NCI-H2081 treated with DMSO at 0.1 percent for 48 hours (cell line): ENCODE measurements at places on chromosomes 2 and 18.

GRCh38 chr2:26767894-26768487 lies 3.9 kb downstream of the SLC35F6 start:
- no peak for DNase-seq

DNA sequence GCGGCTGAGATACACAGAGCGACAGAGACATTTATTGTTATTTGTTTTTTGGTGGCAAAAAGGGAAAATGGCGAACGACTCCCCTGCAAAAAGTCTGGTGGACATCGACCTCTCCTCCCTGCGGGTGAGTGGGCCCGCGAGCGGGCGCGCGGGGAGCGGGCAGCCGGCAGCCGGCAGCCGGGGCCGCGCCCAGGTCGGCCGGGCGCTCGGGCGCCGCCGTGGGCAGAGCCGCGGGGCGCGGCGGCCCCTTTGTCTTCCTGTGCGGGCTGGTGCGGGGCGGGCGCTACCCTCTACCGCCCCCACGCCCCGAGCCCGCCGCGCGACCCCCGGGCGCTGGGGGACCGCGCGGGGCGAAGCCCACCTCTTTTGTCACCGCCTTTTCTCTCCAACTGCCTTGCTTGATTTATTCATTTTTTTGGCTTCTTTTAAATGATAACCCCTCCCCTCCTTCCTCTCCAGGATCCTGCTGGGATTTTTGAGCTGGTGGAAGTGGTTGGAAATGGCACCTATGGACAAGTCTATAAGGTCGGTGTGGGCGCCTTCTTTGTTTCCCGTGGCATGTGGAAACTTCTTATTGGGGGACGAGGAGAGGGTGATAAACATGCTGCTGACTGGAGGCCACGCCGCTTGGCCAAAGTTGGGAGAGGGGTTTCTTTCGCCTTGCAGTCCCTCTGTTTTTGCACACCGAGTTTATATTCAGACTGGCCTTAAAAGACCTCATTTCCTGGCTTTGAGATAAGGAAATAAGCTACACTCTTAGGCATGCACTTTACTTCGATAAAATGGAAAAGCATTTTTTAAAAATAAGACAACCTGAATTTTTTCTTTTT lies 722 bp downstream of the MAP4K4 start:
- DNase-seq: no peak

GRCh38 chr2:9842487-9843228 lies 616 bp upstream of the TAF1B start:
- DNase-seq: no peak

GRCh38 chr2:41763141-41763540 lies 284.7 kb upstream of the PKDCC start:
- DNase-seq: no peak

GRCh38 chr18:79071503-79072210 lies 2.5 kb downstream of the ATP9B start:
- DNase-seq: no peak

GRCh38 chr2:210859314-210859713 lies 302.9 kb downstream of the CPS1 start:
- DNase-seq: no peak

GRCh38 chr2:239944694-239945551 lies 80.2 kb downstream of the NDUFA10 start:
- no peak for DNase-seq

GRCh38 chr18:75433098-75433497 lies 5.6 kb upstream of the SMIM21 start:
- no peak for DNase-seq

GRCh38 chr2:216245391-216245975 lies 126.8 kb downstream of the MARCHF4 start:
- no peak for DNase-seq

DNA sequence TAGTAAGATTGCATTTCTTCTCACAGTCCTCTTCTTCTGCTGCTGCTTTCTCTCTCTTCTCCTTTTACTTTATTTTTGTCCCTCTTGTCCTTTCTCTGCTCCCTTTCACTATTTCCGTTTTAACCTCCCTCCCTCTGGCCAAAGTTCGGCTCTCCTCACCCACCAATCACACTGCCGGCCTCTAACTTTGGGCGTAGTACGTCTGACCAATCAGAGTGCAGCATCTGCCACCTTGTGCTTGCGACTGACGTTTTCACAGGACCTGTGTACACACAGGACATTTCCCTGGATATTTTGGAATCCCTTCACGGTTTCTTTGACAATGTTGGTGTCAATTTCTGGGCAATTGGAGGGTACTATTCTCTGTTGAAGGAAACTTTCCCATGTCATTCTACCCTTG lies 22.6 kb upstream of the ICOS start:
- no peak for DNase-seq

GRCh38 chr2:4139731-4140130 lies 436.4 kb downstream of the DCDC2C start:
- DNase-seq: peak; percentile 27

DNA sequence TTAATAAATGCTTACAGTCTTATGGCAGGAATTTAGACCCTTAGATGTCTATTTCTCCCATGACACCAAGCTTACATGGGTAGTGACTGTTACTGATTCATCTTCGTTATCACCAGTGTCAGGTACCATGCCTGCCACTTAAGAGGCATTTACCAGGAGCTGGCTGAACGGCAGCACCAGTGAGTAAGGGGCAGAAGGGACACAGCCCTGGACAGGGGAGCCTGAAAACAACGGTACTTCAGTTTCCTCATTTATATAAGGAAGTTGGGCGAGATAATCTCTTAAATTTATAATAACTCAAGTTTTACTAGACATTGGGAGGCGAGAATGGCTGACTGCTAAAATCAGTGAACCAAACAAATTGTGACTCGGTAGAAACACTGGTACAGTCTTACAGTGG lies 1.2 kb downstream of the COA5 start:
- DNase-seq: no peak

- no peak for DNase-seq
Measured at GRCh38 chr18:45109706-45110105, 429.0 kb downstream of the SETBP1 start.

DNA sequence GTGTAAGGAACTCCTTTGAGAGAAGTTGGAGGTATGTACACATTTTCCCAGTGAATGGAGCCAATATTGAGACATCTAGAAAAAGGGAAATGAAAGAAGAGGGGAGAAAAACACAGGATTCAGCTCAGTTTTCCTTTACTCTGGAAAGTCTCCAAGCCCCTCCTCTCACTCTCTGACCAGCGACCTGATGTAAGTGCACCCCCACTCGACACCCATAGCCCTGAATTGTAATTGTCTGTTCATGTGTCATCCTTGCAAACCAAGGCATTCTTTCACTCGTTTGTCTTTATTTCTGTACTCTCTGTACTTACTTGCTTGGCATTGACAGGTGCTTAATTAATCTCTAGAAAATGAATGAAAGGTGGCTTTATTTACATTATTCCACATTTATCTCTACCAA lies 55.7 kb upstream of the CTAGE1 start:
- DNase-seq: no peak

GRCh38 chr18:60149316-60149715 lies 223.3 kb downstream of the MC4R start:
- no peak for DNase-seq

DNA sequence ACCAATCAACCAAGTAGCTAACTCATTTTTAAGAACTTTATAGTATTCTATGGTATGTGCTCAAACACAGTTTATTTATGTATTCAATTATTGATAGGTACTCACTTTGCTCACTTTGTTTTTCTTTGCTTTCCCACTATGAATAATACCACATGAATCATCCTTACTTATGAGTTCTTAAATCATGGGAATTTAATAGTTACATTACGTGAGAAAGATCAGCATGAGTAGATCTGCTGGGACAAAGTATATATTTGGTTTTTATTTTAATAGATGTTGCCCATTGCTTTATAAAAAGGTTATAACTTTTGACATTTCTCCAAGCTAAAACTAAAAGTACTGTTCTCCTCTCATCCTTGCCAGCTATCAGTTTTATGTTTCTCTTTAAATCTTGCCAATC lies 390.7 kb downstream of the LRATD1 start:
- no peak for DNase-seq

GRCh38 chr2:38945372-38945771 lies 55.7 kb downstream of the ARHGEF33 start:
- no peak for DNase-seq

DNA sequence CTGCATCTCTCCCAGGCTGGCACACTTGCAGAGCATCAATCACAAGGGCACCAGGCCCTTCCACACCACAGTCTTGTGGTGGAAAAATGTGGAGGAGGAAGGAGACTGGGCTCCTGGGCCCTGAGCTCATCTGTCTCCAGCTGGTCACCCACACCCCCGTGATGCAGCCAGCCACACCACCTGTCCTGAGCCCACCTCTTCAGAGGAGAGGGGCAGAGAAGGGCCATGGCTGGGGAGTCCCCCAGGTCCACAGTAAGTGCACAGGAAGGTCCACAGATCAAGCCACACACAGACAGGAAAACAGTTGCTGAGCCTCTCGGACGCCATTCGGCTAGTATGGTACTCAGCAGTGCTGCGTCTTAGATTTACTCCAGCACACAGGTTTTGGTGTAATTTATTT lies 203.5 kb upstream of the SALL3 start:
- DNase-seq: no peak

DNA sequence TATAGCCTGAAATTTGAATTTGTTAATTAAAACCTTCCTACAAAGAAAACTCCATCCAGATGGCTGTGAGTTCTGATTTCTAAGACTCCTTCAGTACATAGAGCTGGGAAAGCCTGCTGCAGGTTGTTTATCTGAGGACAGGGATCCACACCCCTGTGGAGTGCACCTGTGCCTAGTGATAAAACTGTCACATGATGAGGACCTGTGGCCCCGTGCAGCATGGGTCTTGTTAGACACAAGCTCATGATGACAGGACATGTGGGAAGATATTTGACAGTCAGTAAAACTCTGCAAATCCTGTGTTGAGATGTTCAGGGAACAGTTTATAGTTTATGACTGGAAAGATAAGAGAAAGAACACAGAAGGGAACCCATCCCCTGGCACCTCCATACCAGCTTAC lies 133.2 kb upstream of the TMEM18 start:
- DNase-seq: no peak

GRCh38 chr2:207143215-207144172 lies 22.3 kb downstream of the KLF7 start:
- DNase-seq: no peak

DNA sequence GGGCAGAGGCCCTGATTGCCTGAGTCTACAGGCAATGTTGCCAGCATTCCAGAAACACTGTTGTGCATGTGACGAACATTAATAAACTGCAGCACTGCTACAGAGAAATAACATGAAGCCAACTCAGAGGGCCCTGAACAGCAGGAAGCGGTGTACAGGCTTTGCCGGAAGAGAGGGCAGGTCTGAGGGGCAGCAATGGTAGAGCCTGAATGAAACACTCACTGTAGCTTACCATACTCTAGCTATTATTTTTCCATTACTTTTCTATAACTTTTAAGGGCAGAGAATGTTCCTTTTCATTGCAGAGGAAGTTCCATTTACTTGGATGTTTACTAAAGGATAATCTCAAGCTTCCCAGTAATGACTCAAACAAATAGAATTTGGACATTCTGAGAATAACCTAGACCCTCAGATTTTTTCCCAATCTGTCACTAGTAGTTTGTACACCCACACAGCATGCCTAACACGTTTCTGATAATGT lies 150.4 kb downstream of the MTX2 start:
- no peak for DNase-seq

- no peak for DNase-seq
Measured at GRCh38 chr2:60552078-60552850, 1.2 kb downstream of the BCL11A start.

GRCh38 chr18:49021433-49022129 lies 70.8 kb upstream of the SMAD7 start:
- no peak for DNase-seq

GRCh38 chr2:127647242-127648190 lies 1.6 kb downstream of the GPR17 start:
- DNase-seq: no peak

DNA sequence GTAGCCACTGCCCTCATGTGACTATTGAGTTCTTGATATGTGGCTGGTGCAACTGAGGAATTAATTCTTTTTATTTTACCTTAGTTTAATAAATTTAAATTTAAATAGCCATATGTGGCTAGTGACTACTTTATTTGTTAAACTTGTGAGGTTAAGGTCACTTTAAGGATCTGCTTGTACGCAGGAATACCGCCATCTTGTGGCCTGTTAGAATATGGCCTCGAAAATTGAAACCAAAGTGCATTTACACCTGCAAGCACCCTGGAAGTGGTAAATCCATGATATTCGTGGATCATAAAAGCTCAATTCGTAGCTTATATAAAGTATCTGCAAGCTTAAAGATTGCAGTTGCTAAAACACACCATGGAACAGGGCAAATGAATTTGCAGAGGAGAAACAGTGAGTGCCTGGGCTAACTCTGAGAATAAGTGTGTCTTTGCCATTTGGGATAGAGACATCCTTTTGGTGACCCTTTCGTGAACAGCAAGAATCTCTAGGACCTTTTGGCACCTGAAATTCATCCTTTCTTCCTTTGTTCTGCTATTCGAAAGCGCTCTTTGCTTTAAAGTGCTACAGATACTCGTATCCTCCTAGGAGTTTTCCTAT lies 59.9 kb upstream of the REG3A start:
- no peak for DNase-seq
